ENCODE measurements at places on chromosomes 2 and 18. TPM values are rescaled to one million over a fixed set of nuclear protein-coding genes. Genes with fewer than 3 reads are reported as not detected.

GRCh38 chr2:24117902-24118301 lies 5.2 kb downstream of the PFN4 start:
- DNase-seq: no peak

GRCh38 chr2:28422908-28423741 lies 30.5 kb downstream of the FOSL2 start:
- no peak for DNase-seq

DNA sequence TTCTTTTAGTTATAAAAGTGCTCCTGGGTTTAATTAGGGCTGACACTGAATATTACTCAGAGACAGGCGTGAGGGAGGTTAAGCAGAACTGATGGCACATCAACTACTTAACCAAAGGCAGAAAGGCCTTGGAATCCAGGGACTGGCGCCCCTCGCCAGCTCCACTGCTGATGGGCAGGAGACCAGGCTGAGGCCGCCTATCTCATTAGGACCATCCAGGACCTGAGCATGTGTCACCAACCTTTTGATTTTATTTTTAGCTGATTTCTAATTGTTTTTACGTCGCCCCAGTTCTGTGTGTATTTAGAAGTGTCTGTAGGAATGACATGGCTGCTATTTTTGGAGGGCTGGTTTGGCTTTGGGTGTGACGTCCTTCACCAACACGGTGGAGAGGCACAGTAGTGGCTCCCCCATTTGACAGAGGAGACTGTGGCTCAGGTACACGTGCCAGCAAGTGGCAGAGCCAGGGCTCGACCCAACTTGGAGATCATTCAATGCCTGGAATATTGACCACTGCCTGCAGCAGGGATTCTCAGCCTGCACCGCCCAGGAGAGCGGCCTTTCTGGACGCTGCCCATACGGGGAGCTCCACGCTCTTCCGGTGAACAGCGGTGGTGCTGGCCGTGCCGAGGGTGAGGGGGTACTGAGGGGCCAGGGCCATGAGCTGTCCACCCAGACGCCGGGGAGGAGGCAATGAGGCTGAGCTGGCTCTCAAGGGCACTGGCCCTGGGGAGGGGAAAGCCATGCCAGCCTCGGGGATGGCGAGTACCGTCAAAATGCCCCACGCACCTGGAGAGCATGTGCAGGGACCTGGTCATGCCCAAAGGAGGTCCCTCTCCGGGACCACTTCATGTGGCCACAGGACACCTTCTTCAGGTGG lies 205.7 kb downstream of the ASB1 start:
- DNase-seq: no peak

The IL1R2 gene
- 4.1 TPM for total RNA-seq

DNA sequence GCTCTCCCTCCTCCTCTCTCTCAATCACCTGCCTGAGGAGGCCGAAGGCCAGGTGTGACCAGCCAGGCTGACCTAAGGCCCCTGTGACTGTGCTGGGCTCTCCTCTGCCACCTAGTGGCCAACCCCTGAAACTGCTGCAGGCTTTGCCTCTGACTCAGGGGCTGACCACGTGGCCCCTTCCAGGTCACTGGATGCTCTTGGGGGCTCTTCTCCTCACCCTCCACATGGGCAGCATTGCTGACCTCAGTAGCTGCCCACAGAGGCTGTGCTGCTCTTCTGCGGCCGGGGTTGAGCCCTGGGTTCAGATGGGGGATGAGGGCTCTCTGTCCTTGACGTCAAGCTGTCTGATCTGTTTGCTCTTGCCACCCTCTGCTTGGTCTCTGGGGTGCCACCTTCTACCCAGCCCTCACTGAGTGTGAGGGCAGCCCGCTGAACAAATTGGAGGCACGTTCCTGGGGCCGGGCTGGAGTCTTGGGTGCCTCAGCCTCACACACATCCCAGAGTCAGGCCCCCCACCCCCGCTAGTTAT lies 122.7 kb downstream of the TWIST2 start:
- DNase-seq: peak; percentile 35

DNA sequence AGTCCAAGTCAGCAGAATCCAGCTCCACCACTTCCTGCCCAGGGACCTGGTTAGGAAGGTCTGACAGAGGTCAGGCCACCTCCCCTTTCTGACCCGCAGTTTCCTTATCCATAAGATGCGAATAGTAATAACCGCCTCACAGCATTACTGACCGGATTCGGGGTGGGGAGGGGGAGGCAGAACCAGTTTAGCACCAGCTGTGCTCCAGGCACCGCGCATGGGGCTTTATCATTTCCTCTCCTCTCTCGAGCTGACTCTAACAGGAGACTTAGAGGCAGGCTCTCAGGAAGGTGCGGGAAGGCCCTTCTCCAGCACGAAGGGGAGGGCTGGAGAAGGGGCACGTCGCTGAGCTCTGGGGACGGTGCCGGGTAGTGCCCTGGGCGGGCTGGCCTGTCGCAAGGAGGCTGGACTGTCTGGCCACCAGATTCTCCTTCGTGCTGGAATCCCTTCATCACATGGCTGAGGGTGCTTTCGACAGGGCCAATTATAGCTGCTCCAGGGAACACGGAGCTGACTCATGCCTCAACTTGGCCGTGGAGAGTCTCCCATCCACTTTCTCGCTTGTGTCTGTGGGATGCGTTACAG lies 5.7 kb downstream of the EHD3 start:
- DNase-seq: no peak

The TDRD15 gene
- not detected for total RNA-seq

The EIPR1 gene
- total RNA-seq: 37.2 TPM

- DNase-seq: no peak
Measured at GRCh38 chr2:140064243-140064642, 1284.1 kb upstream of the NXPH2 start.

- no peak for DNase-seq
Measured at GRCh38 chr2:23616630-23617029, 231.7 kb downstream of the KLHL29 start.

DNA sequence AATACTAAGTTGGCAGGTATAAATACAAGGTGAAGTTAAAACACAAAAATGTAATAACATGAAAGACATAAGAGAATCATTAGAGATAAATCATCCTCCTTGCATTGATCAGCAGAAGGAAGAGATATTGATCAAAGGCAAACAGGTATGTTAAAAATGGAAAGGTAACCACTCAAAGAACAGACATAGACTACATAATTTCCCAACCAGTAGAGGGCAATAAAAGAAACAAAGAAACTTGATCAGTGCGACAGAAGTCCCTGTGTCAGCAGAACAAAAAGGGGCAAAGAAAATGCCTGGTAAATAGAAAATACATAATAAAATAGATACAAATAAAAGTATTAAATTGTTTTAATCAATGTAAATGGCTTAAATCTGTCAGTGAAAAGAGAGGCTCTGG lies 53.6 kb downstream of the FAM228A start:
- DNase-seq: no peak

GRCh38 chr2:35251156-35251555 lies 1104.4 kb upstream of the CRIM1 start:
- no peak for DNase-seq

GRCh38 chr2:152477347-152478092 lies 142.5 kb downstream of the FMNL2 start:
- no peak for DNase-seq

The RESP18 gene
- total RNA-seq: not detected

The ANKRD30B gene
- total RNA-seq: not detected

DNA sequence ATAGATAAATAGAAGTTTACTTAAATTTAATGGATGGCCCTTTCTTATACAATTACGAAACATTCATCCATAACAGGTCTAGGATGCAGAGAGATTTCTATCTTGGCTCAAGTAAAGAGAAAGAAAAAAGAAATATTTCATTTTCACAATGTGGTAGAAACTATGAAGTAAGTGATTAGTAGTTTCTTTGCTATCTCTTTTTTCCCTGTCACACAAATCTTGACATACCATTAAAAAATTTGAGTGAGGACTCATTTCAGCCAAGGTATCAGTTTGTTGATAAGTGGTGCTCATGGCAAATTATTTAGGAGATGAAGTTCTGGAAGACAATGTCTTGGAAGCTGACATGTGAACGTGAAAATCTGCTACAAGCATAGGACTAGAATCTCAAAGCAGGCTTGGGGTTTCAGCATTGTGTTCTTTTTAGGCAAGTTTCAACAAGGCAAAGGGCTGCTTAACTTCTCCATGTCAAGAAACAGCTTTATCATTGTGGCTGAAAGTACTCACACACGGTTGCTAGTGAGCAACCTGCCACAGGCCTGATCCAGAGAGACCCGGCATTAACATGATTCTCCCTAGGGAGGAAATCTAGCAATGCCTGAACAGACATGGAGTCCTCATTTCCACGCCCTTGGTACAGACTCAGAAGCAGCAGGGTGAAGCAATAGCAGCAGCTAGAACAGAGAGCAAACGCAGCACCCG lies 414.6 kb downstream of the DLGAP1 start:
- DNase-seq: no peak

GRCh38 chr2:27369471-27370025 lies 590 bp downstream of the EIF2B4 start:
- no peak for DNase-seq

The TNFRSF11A gene
- total RNA-seq: 1.3 TPM

GRCh38 chr18:11523804-11524203 lies 85.6 kb upstream of the SLC35G4 start:
- no peak for DNase-seq

GRCh38 chr2:226234187-226234586 lies 565.4 kb downstream of the IRS1 start:
- DNase-seq: no peak

The LYPD6 gene
- total RNA-seq: not detected

The BCL2 gene
- total RNA-seq: 45.0 TPM

DNA sequence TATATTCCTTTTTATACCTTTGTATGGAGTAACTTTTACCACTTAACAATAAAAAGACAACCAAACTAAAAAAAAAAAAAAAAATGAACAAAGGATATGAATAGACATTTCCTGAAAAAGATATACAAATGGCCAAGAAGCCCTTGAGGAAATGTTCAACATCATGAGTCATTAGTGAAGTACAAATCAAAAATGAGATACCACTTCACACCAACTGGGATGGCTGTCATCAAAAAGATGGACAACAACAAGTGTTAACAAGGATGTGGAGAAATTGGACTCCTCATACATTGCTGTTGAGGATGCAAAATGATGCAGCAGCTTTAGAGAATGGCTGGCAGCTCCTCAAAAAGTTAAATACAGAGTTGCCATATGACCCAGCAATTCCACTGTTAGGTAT lies 22.6 kb upstream of the SCYGR2 start:
- DNase-seq: no peak

- no peak for DNase-seq
Measured at GRCh38 chr2:112639936-112640335, 5.8 kb upstream of the SLC20A1 start.

GRCh38 chr18:13810950-13811485 lies 12.9 kb upstream of the MC5R start:
- no peak for DNase-seq

GRCh38 chr2:108169982-108170625 lies 69.7 kb upstream of the SULT1C3 start:
- DNase-seq: no peak

The AQP12A gene
- total RNA-seq: not detected

The EMILIN2 gene
- total RNA-seq: 22.3 TPM

The UGT1A8 gene
- not detected for total RNA-seq

DNA sequence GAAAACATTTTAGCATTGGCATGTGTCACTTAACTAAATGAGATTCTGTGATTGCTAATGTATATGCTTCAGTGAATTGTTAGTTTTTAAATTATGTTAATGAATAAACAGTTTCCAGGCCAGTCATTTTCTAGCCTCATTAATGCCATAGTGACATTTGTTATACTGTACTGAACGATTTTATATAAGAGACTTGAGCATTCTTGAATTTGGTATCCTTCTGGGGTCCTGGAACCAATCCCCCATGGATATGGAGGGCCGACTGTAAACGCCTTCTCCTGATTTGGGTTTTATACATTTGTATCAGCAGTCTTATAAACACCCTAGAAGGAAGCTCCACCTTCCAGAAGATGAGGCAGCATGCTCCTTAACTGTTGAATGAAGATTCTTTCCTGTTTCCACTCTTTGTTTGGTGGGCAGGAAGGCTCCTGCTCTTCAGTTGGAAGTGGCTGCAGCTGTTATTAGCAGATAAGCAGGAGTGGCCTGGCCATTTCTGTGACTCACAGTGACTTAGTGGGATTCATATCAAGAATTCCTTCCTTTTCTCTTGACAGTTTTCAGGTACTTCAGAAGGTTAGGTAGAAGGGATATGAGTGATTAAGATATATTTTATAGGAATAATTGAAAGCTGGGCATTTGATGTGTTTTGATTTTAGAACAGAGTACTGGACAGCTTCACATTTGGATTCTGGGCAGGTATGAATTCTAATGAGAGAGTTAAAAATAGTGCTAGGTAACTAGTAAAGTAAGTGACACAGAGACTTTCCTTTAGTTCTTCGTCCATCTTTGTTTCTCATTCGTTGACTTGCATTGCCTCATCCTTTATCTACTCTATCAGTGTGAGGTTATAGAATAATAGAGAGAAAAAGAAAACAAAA lies 124.9 kb downstream of the PLCL1 start:
- DNase-seq: no peak

DNA sequence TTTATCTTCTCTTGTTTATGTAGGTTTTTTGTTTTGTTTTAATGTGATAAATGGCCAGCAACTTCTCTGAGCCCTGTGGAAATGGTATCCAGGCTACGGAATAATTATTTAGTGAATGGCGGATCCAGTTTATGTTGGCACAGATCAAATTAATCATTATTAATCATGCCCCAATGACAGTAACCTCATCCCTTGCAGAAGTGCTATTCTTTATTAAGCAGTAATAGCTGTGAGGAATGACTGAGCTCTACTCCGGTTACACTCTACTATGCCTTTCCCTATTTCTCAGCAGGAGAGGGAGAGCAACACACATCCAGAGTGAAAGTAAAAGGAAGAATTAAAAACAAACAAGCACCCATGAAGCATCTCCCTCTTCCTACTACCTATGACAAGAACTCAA lies 84.8 kb downstream of the SETBP1 start:
- no peak for DNase-seq

GRCh38 chr2:20797096-20797495 lies 25.8 kb downstream of the LDAH start:
- DNase-seq: no peak

The PLCD4 gene
- 0.40 TPM for total RNA-seq

GRCh38 chr2:207282916-207283315 lies 117.2 kb upstream of the KLF7 start:
- no peak for DNase-seq

The PSD4 gene
- total RNA-seq: 155 TPM

DNA sequence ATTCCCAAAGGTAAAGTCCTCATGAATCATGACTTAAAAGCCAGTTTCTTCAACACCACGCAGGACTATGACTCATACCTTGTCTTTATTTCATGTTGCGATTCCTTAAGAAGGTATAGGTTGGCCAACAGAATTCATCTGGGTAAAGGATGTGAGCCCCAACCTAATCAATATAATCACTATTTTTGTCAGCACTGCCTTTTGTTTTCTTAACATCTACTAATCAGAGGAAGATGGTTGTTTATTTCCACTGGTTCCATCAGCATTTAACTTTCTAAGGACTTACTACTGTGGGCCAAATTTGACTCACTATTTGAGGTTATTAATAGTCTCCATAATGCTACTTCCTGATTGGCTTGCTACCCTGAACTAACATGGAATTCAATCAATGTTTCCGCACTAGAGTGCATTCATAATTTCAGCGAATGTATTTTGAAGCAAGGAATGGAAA lies 78.6 kb downstream of the SCG2 start:
- no peak for DNase-seq

The FRZB gene
- total RNA-seq: not detected

GRCh38 chr2:234996069-234996940 lies 44.5 kb downstream of the SH3BP4 start:
- DNase-seq: no peak

The KANSL1L gene
- 2.7 TPM for total RNA-seq

The EVX2 gene
- total RNA-seq: not detected

The UGT1A6 gene
- total RNA-seq: not detected

- no peak for DNase-seq
Measured at GRCh38 chr2:222334914-222335313, 36.1 kb upstream of the PAX3 start.

Data from activated T-cell treated with anti-CD3 and anti-CD28 coated beads, Interleukin-2, amount 50 U/mL, for 4 hours (primary cell).